ENCODE measurements at places on chromosomes 2 and 18.

DNA sequence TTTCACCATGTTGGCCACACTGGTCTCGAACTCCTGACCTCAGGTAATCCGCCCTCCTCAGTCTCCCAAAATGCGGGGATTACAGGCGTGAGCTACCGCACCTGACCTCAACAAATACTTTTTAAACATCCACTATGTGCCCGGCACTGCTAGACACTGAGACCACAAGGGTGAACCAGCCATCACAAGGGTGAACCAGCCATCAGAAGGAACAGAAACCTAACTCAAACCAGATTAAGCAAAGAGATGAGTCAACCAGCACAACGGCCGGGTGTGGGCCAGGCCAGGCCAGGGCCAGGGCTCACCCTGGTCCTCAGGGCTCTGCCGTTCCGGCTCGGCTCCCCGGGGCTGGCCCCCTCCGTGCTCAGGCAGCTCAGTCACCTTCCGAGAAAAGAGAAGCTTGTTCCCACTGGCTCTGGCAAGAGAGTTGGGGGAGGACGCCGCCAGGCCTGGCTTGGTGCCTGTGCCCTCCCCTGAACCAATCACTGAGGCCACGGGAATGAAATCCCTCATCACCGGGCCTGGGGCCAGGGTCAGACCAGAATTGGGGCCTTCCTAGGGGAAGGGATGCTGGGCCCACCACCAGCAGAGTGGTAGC lies 4.4 kb downstream of the TEX44 start:
- DNase-seq: no peak

- DNase-seq: no peak
Measured at GRCh38 chr18:34624551-34624950, 85.5 kb upstream of the DTNA start.

DNA sequence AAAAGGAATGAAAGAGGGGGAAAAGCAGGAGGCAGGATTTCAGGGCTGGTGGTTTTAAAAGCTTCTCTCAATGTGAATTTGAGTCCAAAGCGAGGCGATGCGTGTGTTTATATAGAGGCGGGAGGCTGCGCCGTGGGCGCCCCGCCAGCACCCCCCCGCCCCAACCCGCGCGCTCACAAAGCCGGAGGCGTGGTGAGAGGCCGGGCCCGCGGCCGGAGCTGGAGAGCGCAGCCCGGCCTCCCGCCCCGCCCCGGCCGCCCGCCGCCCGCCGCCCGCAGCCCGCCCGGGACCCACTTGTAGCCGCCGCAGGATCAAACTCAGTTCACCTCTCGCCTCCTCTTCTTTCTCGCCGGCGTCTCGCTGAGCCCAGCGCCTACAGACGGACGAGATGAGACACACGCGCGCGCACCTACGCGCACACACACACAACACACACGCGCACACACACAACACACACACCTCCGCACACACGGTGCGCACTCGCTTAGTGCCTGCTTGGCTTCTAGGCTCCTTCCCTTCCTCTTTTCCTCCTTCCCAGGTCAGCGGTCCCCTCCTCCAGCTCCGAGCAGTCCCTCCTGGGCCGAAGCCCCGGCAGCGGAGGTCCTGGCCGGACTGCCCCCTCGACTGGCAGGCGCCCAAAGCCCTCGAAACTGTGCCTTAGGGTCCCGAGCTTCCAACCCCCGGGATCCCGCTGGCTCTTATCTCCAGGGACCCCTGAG lies 1.3 kb upstream of the CYP26B1 start:
- DNase-seq: no peak

DNA sequence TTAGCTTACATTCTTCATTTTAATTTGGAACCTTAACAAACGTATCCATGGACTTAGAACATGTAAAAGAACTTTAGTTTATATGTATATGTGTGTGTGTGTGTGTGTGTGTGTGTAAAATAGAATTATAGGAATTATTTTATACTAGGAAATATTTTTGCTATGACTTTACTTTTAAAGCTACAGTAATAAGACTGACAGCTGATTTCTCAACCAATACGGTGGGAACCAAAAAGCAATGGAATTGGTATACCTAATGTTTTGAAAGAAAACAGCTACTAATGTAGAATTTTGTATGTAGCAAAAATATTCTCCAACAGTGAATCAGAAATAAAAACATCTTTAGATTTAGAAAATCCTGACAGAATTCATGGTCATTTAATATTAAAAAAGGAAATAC lies 146.5 kb upstream of the ARL4C start:
- DNase-seq: no peak

DNA sequence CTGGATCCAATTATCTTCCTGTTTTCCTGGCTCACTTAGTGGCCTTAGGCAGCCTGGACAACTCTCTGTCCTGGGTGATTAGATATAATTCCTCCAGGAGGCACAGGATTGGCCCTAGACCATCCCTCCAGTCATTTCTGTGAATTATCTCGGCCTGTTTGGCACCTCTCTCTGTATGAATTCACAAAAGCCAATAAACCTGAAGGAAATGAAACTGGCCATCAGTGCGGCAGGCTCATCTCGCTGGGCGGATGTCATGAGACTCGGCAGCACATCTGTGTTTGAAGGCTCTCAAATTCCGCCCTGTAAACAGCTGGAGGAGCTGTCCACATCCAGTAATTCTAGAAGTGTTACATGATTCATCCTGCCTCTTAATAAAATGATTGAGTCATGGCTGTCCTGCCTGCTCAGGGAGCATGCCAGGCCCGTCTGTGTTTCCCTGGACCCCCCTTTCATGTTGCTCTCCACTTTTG lies 38.6 kb downstream of the ACOXL start:
- DNase-seq: no peak

- DNase-seq: no peak
Measured at GRCh38 chr2:133790711-133791110, 222.4 kb upstream of the NCKAP5 start.

- no peak for DNase-seq
Measured at GRCh38 chr2:64298161-64298560, 153.9 kb upstream of the PELI1 start.

DNA sequence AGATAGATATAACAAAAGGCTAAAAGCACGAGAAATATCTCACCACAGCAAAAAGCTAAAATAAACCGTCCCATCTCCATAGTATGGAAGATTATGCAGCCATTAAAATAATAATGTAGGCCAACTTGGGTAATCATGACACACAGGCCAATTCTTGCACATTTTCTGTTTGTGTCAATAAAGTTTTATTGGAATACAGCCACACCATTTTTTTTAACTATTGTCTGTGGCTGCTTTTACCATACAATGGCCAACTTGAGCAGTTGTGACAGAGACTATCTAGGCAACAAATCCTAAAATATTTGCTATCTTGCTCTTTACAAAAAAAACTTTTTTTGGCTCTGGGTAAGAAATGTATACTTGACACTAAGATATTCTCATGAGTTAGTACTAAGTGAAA lies 212.5 kb downstream of the LRRTM4 start:
- DNase-seq: no peak

DNA sequence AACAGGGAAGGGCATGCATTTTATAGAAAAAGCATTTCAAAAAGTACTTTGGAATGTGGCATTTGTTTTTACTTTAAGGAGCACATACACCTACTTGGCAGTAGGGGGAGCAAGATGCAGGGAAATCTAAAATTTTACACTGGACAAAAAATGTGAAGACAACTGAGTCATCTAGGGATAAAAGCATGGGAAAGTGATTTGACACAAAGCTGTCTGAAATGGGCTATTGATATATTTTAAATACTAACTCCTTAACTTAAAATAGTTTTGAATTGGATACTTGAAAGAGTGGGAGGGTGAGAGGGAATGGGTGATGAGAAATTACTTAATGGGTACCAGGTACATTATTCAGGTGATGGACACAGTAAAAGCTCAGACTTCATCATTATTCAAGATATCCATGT lies 15.8 kb downstream of the TMEM200C start:
- no peak for DNase-seq

DNA sequence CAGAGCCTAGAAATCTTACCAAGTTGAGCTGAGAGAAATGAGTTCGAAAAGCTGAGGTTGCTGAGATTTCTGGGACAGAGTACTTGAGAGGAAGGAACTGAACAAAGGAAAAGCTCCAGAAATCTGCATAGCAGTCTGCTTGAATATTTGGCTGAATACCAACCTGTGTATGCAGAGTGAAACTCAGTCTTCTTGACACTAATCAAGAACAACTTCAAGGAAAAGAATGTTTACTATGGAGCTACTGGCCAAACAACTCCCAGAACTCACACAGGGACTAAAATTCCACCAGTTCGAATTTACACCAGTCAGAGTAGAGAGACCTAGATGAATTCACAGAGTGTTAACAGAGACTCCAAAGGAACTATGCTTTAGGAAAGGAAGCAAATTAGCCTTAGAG lies 66.5 kb downstream of the USP37 start:
- no peak for DNase-seq

- no peak for DNase-seq
Measured at GRCh38 chr2:77629539-77629938, 107.4 kb upstream of the LRRTM4 start.

- DNase-seq: no peak
Measured at GRCh38 chr2:183068561-183068960, 10.0 kb upstream of the DUSP19 start.

GRCh38 chr2:114219456-114219855 lies 223.0 kb upstream of the DPP10 start:
- DNase-seq: no peak

DNA sequence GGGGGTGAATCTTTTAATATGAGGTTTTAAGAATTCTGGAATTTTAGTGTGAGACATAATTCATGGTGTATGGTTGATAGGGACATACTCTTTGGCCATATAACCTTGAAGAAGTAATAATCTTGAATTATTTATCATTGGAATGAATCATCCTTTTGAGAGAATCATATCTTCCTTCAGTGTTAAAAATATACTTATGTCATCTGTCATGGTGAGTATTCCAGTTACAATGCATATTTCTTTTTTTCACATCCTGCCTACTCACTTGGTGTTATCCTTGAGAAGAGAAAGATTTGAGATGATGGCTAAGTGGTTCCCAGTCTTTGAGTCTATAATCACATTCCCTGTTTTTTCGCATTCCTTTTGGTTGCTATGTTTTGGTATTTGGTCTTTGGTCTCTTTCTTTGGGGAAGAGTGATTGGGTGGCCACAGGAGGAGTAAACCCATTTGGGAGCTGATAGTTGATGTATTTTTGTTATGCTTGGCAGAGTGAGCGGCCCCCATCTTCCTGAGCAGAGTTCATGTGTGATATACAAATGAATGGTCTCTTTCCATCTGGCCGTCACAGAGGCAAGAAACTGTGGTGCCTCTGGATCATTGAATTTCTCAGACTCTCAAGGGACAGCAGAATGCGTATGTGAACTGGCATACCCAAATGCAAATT lies 21.6 kb downstream of the ASAP2 start:
- no peak for DNase-seq

DNA sequence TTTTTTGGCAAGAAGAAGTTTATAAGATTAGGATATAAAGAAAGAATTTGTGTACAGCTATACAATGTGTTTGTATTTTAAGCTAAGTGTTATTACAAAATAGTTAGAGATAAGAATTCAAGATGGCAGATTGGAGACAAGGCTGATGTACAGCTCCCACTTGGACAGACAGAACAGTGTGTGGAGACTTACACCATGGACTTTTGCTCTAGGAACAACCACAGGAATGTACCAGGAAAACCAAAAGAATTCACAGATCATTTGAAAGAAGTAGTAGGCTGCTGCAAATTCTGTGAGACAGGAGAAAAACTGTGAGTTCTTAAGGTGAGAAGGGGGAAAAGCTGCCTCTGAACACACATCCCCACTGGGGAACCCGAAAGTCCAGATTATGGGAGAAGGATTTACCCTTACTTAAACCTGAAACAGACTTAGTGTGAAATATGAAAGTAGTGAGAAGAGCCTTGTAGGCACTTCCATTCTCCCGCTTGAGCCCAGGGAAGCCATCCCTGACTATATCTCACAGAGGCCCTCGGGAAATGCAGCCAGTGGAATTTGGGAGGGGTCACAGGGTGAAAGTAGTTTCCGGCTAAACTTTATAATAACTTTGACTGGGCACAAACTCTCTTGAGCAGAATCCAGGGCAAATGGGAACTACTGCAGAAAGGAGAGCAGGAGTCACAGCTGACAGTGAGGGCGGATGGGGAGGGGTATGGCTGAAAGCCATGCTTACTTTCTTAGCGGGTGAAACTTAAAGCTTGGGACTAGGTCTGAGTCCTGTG lies 11.6 kb upstream of the RPRD1A start:
- DNase-seq: no peak

DNA sequence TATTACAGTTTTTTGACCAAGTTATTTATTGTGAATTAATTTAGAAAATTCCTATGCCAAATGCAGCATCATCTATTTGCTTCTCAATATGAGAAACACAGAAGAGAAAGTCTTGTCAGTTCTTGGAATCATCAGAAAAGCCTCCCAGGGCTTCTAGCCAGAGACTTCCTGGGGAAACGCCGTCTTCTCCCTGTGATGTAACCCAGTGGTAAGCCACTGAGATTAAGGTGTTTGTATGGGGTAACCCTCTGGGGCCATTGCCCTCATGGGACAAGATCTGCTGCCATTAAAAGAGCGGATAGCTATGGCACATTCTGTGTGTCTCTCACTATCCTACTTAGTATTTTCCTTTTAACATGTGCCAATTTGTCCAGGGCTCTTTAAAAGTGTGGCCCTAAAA lies 28.0 kb downstream of the ANKRD29 start:
- no peak for DNase-seq

DNA sequence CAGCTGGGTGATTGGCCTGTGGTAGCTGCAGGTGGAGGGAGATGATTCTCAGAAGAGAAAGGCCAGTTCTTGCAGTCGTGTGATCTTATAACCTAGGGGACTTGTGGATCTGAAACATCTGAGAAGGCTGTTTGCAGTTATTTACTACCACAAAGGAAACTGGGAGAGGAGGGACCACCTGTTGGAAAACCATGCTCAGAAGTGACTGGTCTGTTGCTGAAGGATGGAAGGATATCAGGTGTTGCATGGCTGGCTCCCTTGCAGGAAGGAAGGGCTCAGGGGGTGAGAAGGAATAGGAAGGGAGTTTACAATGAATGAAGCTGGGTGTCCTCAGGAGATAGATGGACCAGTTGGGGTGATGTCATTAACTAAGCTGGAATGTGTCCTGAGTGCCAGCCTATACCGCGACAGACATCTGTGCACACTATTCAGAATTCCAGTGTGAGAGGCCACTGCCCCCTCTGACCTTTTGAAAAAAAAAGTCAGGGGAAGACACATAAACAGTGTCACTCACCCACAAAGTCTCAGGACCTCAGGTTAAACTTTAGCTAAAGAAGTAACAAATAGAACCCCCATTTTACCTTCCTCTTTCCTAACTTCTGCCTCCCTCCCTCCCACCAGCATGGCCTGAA lies 17.5 kb downstream of the IGFBP2 start:
- DNase-seq: no peak

Measured in esophagus squamous epithelium (tissue), 5 donors.